ENCODE measurements at places on chromosomes 5 and 9.

GRCh38 chr5:125525356-125525755 is 778.9 kb upstream of the ZNF608 start:
- H3K36me3 ChIP-seq, result no peaks in the 10 kb centered on the region
- no peak overlapping the region for H3K4me3 ChIP-seq
- H3K27me3 ChIP-seq, result no peaks in the 10 kb centered on the region
- no peak for DNase-seq
- no peaks in the 10 kb centered on the region for H3K4me1 ChIP-seq
- no peak overlapping the region for H3K27ac ChIP-seq

DNA sequence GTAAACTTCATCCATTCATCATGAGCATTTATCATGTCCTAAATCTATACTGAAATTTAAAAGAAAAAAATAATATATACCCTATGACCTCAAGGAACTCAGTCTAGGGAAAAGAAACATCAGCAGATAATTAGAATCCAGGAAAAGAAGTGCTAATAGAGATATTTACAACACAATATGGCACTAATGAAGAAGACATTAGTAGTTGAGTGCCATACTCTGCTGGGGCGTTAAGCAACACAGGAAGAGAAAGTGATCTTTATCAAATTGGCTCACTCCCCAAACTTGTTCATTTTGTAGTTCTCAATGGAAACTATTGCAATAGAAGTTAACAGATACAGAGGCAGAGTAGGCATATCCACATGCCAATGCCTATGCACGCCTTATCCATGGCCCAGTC is 27.5 kb downstream of the GABRA6 start:
- no peaks in the 10 kb centered on the region for H3K27me3 ChIP-seq
- H3K4me3 ChIP-seq, result no peak overlapping the region
- H3K4me1 ChIP-seq, result no peaks in the 10 kb centered on the region
- H3K27ac ChIP-seq, result no peak overlapping the region
- H3K36me3 ChIP-seq, result no peaks in the 10 kb centered on the region
- DNase-seq, result no peak

GRCh38 chr5:77849308-77849900 is 73.3 kb upstream of the TBCA start:
- peaks cover 98% of the 10 kb centered on the region for H3K27me3 ChIP-seq
- H3K27ac ChIP-seq, result no peak overlapping the region
- DNase-seq, result no peak

DNA sequence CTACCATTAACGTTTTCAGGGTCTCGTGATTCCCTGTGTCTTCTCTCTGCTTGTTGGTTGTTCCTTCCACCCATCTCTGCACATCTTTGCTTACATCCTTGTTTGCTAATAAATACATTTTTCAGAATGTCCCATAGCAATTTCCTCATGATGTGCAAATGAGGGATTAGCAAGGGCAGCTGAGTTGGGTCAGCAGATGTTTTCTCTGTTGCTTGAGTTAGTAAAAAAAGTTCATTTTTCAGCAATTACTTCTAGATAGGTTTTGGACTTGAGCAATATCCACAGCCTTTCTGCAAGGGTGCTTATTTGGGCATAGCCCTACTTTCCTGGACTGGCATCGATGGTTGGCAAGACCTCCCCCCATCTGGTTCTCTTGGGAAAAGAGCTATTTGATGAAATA is 4.8 kb upstream of the TNFSF15 start:
- DNase-seq, result no peak
- no peak overlapping the region for H3K27ac ChIP-seq
- H3K4me3 ChIP-seq, result no peak overlapping the region
- peaks cover 5% of the 10 kb centered on the region for H3K4me1 ChIP-seq
- H3K27me3 ChIP-seq, result no peaks in the 10 kb centered on the region
